ENCODE measurements at places on chromosomes 6 and 20.

GRCh38 chr6:55212156-55212555 is 37.8 kb downstream of the HCRTR2 start:
- peak; percentile 53 for DNase-seq

- DNase-seq: no peak
Observed at GRCh38 chr6:74645108-74645849, 560.6 kb downstream of the COL12A1 start.

- no peak for DNase-seq
Observed at GRCh38 chr6:88856566-88856965, 106.9 kb downstream of the RNGTT start.

DNA sequence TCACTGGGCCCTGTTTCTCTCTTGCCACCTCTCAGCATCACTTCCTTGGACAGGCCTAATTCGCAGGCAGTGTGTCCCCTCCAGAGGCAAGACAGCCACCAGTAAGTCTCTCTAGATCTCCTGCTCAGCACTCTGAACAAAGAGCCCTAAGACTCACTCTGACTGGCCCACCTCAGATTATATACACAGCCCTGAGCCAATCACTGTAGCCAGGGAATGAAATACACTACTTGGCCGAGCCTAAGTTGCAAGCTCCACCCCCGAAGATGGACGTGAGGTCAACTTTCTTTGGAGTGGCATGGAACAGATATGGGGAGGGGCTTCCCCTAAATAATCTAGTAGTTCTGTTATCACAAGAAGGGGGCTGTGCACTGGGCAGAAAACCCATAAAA is 4.1 kb downstream of the BPI start:
- no peak for DNase-seq

- peak; percentile 59 for DNase-seq
Observed at GRCh38 chr6:13573669-13574110, 711 bp upstream of the SIRT5 start.

- no peak for DNase-seq
Observed at GRCh38 chr6:134065706-134066105, 13.3 kb upstream of the SLC2A12 start.

GRCh38 chr6:3252369-3252768 is 6.4 kb upstream of the PSMG4 start:
- no peak for DNase-seq

DNA sequence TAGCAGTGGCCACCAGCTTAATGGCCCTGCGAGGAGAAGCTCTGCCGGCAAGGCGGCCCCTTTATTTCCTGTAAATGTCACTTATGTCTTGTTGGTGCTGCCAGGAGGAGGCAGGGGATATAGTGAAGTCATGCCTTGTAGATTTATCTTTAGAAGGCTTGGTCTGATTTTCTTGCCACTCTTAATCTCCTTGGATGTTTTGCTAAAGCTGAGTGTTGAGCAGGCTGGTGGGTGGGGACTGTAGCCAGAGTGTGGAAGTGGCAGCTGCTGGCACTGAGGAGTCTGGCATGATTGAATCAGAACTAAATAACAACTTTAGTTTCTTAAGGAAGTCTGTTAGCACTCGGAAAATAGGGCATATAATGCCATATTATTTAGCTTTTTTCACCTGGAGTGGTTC is 77.9 kb downstream of the PHF20 start:
- no peak for DNase-seq

DNA sequence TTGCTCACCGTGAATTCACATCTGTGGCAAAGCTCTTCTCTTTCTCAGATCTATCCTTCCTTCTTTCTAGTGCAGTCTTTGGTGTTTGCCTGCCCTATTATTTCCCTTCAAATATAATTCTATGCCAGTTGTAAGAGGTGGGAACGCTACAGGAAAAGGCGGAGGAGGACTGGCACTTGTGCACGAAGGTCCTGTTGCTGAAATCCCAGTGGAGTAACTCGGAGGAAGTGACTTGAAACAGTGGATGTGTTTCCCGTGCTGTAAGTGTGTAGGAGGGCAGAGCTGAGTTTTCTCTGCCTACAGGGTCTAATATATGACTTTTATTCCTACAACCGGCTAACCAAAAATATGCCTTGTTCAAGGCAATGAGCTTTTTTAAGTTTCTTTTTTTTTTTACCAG is 754.8 kb downstream of the QKI start:
- no peak for DNase-seq
